Activated T-helper 9 cell treated with anti-CD3 and anti-CD28 coated beads, Interleukin-2, amount 50 U/mL, for 16 hours (primary cell): ENCODE measurements at places on chromosomes 13 and 19.

GRCh38 chr13:83325125-83325853 is 557.0 kb downstream of the SLITRK1 start:
- DNase-seq, result no peak

- no peak for DNase-seq
Measured at GRCh38 chr13:47826471-47826870, 174.6 kb downstream of the SUCLA2 start.

DNA sequence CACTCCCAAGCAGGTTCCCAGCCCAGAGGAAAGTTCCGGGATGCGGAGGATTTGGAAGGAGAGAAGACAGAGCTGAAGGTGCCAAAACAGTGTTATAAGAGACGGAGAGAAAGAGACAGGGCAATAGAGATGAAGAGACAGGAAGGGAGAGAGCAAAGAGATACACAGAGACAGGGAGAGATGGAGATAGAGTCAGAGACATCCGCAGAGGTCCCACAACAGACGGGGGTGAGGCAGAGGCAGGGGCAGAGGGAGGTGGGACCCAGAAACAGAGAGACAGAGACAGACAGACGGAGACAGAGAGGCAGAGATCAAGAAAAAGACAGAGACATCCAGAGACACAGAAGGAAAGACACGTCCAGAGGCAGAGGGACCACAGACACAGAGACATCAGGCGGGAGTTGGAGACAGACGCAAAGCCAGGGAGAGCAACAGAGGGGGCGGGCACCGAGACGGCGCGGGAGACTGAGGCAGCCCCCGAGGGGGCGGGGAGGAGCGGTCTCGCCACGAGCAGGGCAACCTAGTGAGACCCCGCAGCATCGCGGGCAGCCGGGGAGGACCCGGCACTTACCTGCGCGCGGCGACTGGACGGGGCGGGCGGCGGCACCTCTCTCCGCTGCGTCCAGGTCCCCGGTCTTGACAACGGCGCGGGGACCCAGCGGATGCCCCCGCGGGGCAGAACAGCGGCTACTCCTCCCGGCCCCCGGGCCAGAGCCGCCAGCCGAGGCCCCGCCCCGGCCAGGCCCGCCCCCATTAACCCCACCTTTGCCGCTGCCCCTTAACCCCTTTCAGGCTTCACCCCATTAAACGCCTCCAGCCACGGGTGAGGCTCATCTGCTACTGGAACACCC is at the start of gene GPR4:
TSS of gene GPR4 (minus strand) at position 689 of the 851 bp plus-strand sequence. CDS start 10,346 bp downstream, outside the sequence.
- DNase-seq, result no peak

- DNase-seq, result no peak
Measured at GRCh38 chr13:50140153-50140552, 124.9 kb downstream of the KCNRG start.

- DNase-seq, result no peak
Measured at GRCh38 chr13:36130552-36131221, 495 bp downstream of the DCLK1 start.

DNA sequence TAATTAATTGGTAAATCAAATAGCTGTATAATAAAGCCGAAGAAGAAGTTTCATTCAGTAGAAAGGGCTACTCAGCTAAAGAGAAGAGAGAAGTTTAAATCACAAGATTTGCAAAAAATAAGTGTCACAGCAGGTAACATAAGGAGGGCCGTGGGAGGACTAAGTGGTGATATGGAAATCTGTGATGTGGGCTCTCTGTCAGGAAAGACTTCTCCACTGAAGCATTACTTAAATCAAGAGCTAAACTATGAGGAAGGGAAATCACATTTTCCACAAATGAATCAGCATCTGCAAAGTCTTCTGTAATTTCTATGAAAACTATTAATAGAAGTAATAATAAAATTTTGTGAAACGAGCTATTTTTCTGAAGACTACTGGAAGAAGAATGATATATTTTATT is 153.8 kb downstream of the PCDH9 start:
- no peak for DNase-seq

- no peak for DNase-seq
Measured at GRCh38 chr19:53161123-53161522, 2.3 kb upstream of the ZNF347 start.

DNA sequence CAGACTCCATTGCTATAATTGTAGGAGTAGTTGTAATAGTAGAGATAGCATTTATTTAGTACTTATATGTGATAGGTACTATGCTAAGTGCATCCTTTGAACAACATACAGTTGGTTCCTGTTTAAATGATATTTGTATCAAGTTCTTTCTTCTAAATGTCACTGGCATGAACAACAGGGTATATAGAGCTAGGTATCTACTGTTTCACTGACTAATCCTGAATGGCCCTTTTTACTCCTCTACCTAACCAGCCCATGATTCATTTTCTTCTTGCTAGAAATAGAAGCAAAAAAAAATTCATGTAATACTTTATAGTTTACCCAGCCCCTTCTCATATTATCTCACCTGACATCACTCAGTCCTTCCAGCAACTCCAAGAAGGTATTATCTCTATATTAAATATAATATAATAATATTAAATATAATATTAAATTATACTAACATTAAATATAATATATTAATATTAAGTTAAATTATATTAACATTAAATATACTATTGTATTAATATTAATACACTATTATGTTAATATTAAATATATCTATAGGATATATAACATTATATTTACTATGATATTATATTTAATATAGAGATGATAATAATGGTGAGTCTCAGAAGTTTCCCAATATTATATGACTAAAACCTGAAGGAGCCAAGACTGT is 74.2 kb downstream of the FRY start:
- no peak for DNase-seq
